Left cardiac atrium (tissue), 4 donors: ENCODE measurements at places on chromosomes 7 and 10. TPM values are rescaled to one million over a fixed set of nuclear protein-coding genes. Genes with fewer than 3 reads are reported as not detected.

GRCh38 chr10:33899578-33900531 lies 565.4 kb upstream of the NRP1 start:
- no peak for DNase-seq

GRCh38 chr7:34036972-34037792 lies 131.8 kb downstream of the BMPER start:
- DNase-seq: no peak

DNA sequence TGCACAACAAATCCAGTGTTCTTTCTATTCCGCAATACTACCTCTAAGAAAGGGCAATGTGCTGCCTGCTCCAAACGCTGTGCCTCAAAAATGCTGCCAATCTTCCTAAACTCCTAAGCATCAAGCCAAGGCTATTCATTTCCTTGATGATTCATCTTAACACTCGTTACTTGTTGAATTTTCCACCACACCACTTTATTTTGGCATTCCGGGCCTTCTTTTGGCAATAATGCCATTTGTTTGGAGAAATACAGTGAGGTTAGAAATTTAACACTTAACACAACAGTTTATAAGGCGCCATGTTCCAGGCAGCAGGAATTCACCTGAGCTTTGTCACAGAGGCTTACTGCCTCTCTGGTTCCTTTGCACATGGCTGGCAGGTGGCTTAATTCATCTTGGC lies 82.6 kb upstream of the ABCB5 start:
- DNase-seq: no peak

DNA sequence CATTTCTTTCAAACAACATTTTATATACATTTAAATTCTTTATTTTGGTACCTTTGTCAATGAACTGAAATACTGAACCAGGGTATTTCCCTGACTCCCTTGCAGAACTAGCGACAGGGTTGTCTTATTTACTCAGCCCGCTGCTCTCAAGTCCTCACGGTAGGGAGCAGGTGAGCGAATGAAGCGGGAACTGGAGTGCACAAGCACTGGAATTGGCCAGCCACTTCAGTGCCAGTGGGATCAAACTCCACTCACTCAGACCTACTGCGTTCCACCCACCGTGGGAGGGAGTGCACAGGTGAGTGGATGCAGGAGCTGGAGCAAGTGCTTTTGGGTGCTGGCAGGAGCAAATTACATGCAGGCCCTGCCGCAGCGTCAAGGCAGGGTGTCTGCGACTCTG lies 28.1 kb upstream of the NEUROD6 start:
- no peak for DNase-seq

- no peak for DNase-seq
Measured at GRCh38 chr10:51602326-51602725, 97.1 kb downstream of the CSTF2T start.

DNA sequence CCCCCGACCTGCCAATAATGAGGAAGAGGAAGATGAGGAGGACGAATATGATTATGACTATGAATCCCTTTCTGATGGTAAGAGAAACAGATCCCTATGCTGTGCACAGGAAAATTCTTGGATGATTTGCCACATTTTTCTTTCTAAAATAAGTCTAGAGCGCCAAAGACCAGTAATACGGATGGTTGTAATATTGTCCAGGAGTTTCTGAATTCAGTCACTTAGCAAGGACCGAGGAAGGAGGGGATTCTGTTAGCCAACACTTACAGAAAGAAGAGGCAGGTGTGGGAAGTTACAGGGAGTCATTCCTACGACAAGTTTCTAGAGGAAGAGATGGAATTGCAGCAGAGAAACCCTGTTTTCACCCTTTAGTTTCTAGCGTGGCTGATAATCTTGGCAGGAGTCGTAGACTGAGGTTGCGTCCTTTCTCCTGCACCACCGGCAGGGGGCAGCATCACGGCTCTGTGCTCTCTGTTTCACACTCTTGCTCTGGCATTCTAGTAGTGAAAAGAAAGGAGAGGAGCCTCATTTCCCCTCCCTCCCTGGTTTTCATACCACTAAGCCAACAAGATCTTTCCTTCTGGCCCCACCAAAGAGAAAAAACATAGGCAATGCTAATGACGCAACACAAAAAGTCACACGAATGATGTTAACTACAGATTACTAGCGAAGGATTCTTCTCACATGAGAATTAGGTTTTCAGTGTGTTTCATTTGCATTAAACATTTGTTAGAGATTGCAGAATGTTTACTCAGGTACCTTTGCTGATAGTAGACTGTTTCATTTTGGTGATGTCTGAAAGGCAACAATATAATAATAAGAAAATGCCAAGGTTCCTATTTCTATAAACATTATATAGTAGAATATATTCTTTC lies 82.7 kb downstream of the NOC3L start:
- DNase-seq: peak; percentile 35

DNA sequence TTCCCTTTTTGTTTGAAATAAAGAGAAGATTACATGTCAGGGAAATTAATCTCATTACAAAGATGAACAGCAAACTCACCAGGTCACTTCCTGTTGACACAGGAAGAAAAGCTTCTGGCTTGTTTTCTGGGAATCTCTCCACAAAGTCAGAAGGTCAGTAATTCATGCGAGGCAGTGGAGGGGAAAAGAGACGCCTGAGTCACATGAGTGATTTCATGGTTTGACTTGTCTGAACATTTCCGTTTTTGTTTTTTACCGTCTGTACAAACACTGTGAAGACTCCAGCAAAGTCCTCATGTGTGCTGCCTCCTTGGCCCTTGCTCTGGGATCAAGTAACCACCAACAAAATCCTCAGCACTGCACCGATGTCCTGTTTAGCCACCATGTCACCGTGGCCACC lies 2.5 kb upstream of the HABP2 start:
- no peak for DNase-seq

DNA sequence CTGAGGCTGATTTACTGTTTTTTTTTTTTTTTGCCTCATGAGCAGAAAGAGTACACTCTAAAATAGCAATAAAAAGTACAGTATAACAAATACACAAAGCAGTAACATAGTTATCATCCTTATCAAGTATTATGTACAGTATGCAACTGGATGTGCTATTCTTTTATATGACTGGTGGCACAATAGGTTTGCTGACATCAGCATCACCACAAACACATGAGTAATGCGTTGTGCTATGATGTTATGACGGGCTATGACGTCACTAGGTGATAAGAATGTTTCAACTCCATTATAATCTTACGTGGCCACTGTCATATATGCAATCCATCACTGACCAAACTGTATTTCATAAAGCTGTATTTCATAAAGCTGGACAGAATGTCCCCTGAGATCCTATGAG lies 189.2 kb upstream of the GLI3 start:
- no peak for DNase-seq

GRCh38 chr7:4775848-4776623 lies 613 bp downstream of the AP5Z1 start:
- peak; percentile 53 for DNase-seq

GRCh38 chr10:103501186-103501585 lies 7.7 kb downstream of the NEURL1 start:
- DNase-seq: no peak

GRCh38 chr7:25726781-25727311 lies 425.2 kb upstream of the NFE2L3 start:
- DNase-seq: no peak

DNA sequence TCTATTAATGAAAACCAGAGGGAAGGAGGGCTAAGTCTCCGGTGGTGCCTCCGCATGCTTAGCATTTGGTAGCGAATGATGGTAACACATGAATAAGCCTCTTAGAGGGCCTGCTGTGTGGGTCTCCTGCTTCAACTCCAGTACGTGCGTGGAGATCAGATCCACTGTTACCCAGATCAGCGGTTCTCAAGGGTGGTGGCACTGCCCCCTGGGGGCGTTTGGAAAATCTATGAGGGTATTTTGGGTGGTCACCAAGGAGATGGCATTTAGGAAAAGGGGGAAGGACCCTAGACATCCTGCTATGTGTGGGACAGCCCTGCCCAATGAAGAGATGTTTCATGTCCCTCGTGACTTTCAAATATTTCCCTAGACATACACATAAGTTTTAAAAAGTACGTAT lies 57.1 kb upstream of the TM9SF3 start:
- DNase-seq: no peak

- no peak for DNase-seq
Measured at GRCh38 chr7:15820319-15820718, 133.8 kb upstream of the MEOX2 start.

GRCh38 chr7:116836048-116836447 lies 26.3 kb upstream of the CAPZA2 start:
- DNase-seq: no peak

GRCh38 chr7:114864278-114864677 lies 57.6 kb upstream of the MDFIC start:
- DNase-seq: no peak

GRCh38 chr10:7572391-7572790 lies 94.4 kb downstream of the ITIH5 start:
- DNase-seq: no peak

- no peak for DNase-seq
Measured at GRCh38 chr7:85749696-85750453, 563.0 kb upstream of the SEMA3D start.

- DNase-seq: no peak
Measured at GRCh38 chr10:80945264-80945880, 407.7 kb downstream of the SH2D4B start.

- no peak for DNase-seq
Measured at GRCh38 chr10:101778781-101779543, 3.0 kb upstream of the FGF8 start.

- no peak for DNase-seq
Measured at GRCh38 chr7:26858735-26859134, 5.7 kb downstream of the SKAP2 start.

GRCh38 chr7:46494028-46494427 lies 573.0 kb upstream of the IGFBP3 start:
- no peak for DNase-seq

DNA sequence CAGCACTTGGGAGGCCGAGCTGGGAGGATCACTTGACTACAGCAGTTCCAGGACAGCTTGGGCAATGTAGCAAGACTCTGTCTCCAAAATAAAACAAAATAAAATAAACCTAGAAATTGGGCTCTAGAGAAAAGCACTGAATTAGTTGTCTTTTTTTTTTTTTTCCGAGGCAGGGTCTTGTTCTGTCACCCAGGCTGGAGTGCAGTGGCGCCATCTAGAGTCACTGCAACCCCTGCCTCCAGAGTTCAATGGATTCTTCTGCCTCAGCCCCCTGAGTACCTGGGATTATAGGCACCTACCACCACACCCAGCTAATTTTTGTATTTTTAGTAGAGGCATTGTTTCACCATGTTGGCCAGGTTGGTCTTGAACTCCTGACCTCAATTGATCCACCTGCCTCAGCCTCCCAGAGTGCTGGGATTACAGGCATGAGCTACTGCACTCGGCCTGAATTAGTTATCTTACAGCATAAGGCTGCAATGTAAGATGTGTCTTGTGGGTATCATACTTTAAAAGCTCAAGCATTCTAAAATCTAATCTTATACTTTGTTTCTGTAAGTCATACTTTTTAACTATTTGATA lies 12.8 kb downstream of the MEIG1 start:
- DNase-seq: no peak

GRCh38 chr7:67637023-67637358 lies 640.4 kb downstream of the TYW1 start:
- DNase-seq: no peak

DNA sequence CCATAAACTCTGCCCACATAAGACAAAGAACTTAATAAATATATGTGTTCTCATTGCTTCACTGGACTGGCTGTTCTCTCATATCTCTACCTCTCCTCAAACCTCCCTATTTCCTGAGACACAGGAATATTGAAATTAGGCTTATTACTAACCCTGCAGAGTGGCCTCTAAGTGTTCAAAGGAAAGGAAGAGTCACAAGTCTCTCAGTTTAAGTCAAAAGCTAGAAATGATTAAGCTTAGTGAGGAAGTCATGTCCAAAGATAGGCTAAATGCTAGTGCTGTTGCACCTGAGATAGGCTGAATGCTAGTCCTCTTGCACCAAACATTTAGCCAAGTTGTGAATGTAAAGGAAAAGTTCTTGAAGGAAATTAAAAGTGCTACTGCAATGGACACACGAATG lies 41.1 kb downstream of the GNAI1 start:
- no peak for DNase-seq

The SAMD9 gene
- 4.1 TPM for total RNA-seq

The EXOC4 gene
- total RNA-seq: 41.5 TPM

The TDRD1 gene
- 1.0 TPM for total RNA-seq

The CTNNA3 gene
- total RNA-seq: 48.7 TPM

The PHKG1 gene
- total RNA-seq: 21.9 TPM

The LIPN gene
- not detected for total RNA-seq

The TAS2R60 gene
- total RNA-seq: not detected

The TFEC gene
- 3.5 TPM for total RNA-seq

The CRYGN gene
- total RNA-seq: 0.53 TPM

The ARHGAP21 gene
- 57.9 TPM for total RNA-seq

The OR2A7 gene
- 1.0 TPM for total RNA-seq
